Right ventricle myocardium inferior (tissue), 1 donor: ENCODE measurements at places on chromosomes 7 and 10. TPM values are rescaled to one million over a fixed set of nuclear protein-coding genes. Genes with fewer than 3 reads are reported as not detected.

The OR2A42 gene
- not detected for total RNA-seq

The ABCC2 gene
- 0.05 TPM for total RNA-seq

The PNLIPRP3 gene
- not detected for total RNA-seq

The SPDYE9 gene
- total RNA-seq: not detected

The CXCL12 gene
- 144 TPM for total RNA-seq

The CHAT gene
- total RNA-seq: not detected

The GIMAP2 gene
- 6.2 TPM for total RNA-seq

The OGDHL gene
- 1.9 TPM for total RNA-seq

The HPSE2 gene
- total RNA-seq: 0.14 TPM

The CREB5 gene
- 4.8 TPM for total RNA-seq

The RNLS gene
- 20.6 TPM for total RNA-seq

The GARS1 gene
- 32.3 TPM for total RNA-seq

The GPR15LG gene
- total RNA-seq: not detected

The SEMA3E gene
- 0.24 TPM for total RNA-seq

- no peak for DNase-seq
Measured at GRCh38 chr10:95431900-95432342, 129.2 kb downstream of the SORBS1 start.

- DNase-seq: no peak
Measured at GRCh38 chr7:99369767-99370391, 4.7 kb upstream of the ARPC1B start.

DNA sequence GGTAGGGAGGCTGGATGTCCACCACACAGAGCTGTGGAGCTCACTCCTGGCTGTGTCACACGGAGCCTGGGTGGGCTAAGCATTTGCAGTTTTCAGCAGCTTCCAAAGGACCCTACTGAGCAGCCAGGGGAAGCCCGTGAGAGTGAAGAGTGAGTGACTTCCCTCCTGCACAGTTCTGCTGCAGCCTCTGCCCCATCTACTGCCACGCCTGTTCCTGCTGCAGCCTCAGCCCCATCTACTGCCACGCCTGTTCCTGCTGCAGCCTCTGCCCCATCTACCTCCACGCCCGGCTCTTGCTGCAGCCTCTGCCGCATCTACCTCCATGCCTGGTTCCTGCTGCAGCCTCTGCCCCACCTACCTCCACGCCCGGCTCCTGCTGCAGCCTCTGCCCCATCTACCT lies 12.2 kb downstream of the ADAM8 start:
- DNase-seq: no peak

GRCh38 chr7:86262781-86263180 lies 380.9 kb upstream of the GRM3 start:
- DNase-seq: no peak

DNA sequence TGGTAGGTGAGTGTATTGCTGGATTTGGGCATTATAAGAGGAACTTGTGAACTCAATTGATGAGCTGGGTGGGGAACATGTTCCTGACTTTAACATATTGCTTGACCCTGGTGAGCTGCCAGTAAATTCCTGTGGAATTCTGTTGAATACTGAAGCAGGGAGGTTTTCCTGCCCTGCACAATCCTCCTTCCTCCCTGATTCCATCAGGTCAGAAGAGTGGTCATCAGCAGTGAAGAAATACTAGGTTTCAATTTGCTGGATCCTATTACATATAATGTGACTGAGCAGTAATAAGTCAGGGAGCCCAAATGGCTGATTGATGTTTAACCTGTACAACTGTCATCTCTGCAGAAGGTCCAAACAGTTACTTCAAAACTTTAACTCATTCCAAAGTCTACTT lies 581.2 kb downstream of the SUGCT start:
- no peak for DNase-seq

DNA sequence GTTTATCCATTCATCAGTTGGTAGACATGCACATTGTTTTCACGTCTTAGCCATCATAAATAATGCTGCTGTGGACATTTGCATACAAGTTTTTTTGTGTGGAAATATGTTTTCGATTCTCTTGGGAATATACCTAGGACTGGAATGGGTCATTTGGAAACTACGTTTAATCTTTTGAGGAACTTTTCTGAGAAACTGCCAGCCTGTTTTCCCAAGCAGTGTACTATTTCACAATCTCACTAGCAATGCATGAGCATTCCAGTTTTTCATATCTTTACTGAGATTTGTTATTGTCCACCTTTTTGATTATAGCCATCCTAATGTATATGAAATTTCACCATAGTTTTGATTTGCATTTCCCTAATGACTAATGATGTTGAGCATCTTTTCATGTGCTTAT lies 95.7 kb upstream of the JAZF1 start:
- DNase-seq: no peak

GRCh38 chr10:11114269-11114668 lies 96.6 kb downstream of the CELF2 start:
- DNase-seq: no peak

GRCh38 chr7:56483861-56484550 lies 367.8 kb upstream of the NUPR2 start:
- no peak for DNase-seq

DNA sequence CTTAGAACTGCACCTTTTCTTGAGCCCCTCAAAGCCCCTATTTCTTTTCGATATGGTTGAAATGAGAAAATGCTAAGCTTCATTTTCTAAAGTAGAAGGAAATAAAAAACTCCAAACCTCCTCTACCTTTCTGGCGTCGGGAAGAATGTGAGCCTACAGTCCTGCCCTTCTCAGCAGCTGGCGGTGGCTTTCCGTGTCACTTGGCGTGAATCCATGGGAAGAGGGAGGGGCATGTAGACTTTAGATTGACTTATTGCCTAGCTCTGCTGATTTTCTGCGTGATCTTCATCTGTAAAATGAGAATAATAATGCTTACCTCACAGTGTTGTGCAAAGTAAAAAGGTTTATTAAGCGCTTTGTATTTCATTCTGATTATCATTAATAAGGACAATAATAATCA lies 35.0 kb downstream of the PRR15 start:
- no peak for DNase-seq

GRCh38 chr7:131937868-131938267 lies 381.4 kb upstream of the PODXL start:
- no peak for DNase-seq

- DNase-seq: no peak
Measured at GRCh38 chr10:95877881-95878280, 29.9 kb upstream of the CC2D2B start.

DNA sequence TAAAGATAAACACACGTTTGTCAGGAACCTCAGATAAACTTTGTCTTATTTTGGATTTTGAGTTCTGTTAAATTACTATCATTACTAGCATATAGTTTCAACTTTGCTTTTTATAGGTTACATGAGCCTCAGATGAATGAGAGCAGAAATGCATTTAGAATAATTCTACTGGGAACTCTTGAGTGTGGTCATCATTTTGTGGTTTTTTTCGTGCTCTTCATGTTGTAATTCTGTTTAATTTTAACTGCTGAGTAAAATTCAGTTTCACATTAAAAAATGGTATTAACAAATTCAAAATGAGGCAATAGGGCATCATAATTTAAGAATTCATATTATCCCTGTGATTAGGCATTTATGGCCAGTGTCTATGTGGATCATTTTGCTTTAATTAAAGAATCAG lies 72.9 kb downstream of the GNAI1 start:
- DNase-seq: no peak

DNA sequence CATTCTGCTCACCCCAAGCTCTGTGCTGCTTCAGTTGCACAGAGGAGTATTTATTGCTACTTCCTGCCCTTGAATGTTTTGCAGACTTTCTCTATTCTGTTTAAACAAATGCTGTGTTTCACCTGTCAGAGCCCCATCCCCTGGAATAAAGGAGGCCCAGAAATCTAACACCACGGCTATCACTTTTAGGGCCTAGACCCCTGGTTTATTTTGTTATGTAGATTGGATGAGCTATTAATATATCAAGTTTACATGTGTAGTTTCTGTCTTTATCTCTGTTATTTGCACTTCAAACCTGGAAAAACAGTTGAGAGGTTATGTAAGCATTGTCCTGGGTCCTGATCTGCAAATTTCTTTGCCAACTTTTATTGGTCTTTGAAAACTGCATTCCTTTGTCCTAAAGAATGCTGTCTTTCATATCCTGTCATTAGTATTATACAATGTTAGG lies 630.1 kb downstream of the PARD3 start:
- no peak for DNase-seq

DNA sequence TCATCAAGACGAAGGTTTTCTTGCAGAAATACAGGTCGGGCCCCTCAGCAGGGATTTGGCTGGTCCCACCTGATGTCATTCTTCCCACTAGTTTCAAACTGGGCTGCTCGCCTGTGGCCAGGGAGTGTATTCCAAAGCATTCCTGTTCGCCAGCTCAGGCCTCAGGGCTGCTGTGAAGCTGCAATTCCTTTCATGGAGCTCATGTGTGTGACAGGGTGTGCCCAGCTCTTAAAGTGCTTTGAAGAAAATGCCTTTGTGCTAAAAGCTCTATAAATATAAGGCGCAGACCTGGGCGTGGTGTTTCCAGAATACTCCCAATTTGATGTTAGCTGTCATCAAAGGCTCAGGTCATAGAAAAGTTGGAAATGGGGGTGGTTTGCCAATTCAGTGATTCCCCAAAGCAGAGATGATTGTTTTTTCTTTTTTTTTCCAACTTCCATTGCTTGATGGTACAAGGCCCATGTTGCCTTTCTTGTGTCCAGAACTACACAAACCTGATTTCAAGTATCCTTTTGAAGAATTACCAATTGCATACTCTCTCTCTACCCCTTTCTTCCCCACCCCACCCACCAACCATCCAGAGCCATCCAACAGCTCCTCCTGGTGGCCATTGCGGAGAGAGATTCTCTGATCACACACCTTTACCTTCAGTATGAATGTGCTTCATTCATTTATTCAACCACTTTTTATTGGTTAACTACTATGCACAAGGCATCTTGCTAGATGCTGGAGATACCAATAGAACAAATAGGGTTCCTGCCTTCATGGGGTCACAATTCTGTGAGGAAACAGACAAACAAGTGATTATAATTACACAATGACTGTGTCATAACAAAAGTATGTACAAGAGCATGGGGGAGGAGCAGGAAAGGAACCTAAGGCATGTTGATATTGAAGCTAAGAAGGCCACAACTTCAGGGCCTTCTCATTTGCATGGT lies 297.3 kb upstream of the LYZL1 start:
- DNase-seq: no peak

- no peak for DNase-seq
Measured at GRCh38 chr7:125065001-125065400, 135.4 kb upstream of the POT1 start.

- no peak for DNase-seq
Measured at GRCh38 chr7:64755865-64756264, 38.4 kb upstream of the ZNF138 start.

DNA sequence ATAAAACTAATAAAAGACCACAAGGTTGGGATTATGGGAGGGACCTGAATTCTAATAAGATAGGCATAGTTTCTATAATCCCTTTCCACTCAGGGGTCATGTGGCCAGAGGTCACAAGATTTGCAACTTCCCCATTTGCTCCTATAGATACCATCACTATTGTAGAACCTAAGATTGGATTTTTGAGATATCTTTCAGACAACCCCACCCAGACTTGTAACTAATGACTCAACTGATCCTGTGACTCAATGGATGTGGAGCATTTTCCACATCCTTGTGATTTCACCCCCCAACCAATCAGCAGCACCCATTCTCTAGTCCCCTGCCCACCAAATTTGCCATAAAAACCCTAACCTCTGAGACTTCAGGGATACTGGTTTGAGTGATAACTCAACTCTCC lies 51.9 kb upstream of the PIK3AP1 start:
- no peak for DNase-seq

- DNase-seq: no peak
Measured at GRCh38 chr7:13021566-13022300, 334.3 kb downstream of the ARL4A start.

DNA sequence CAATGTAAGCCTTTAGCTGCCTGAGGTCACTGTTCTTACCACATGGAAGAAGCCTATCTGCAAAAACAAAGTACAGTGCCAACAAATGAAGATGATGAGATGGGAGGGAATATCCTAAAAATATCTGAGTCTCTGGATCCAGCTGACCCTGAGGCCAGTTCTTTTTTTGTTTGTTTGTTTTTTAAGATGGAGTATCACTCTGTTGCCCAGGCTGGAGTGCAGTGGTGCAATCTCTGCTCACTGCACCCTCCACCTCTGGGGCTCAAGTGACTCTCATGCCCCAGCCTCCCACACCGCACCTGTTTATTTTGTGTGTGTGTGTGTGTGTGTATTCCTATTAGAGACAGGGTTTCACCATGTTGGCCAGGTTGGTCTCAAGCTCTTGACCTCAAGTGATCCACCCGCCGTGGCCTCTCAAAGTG lies 44.9 kb downstream of the HYCC1 start:
- no peak for DNase-seq

GRCh38 chr10:3893901-3894563 lies 109.0 kb upstream of the KLF6 start:
- DNase-seq: no peak

DNA sequence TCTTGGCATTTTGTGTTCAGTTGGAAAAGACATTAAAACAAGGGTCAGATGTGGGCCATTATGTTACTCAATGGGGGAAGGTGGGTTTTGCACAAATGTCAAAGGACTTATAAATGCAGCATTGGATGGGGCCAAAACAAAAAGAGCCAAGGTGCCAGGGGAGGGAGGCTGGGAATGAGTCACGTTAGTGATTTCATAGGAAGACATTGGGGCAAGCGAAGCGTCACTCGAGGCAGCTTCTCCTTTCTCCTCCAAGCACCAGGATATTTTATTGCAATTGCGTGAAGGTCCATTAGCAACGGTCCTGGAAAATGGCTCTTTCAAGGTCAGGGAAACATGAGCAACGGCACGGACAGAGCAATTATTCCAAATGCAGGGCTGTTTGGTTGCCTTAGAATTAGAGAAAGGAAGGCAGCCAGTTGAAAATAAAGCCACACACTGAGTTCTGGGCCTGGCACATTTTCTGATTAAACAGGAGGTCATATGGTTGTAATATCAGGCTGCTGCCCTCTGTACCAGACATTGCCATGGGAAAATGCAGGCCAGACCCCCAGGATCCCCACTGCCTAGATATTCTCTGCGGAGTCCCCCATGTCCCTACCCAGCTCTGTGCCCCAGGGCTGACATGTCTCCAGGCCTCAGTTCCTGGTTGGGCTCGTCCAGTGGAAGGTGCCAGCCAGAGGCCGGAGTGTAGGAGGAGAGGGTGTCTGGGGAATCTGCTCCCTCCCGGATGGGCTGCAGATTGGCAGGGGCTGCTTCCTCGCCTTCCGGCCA lies 63.3 kb upstream of the NANOS1 start:
- DNase-seq: no peak

DNA sequence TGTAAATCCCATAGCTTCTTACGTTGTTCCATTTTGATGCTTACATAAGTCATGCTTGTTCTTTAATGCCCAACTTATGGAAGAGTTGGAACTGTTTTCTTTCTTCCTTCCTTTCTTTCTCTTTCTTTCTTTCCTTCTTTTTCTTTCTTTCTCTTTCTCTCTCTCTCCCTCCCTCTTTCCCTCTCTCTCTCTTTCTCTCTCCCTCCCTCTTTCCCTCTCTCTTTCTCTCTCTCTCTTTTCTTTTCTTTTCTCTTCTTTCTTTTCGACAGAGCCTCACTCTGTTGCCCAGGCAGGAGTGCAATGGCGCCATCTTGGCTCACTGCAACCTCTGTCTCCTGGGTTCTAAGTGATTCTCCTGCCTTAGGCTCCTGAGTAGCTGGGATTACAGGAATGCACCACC lies 18.9 kb downstream of the FAM131B start:
- no peak for DNase-seq
